NCI-H748 treated with DMSO at 0.1 percent for 48 hours (cell line): ENCODE measurements at places on chromosomes 11 and 22.

DNA sequence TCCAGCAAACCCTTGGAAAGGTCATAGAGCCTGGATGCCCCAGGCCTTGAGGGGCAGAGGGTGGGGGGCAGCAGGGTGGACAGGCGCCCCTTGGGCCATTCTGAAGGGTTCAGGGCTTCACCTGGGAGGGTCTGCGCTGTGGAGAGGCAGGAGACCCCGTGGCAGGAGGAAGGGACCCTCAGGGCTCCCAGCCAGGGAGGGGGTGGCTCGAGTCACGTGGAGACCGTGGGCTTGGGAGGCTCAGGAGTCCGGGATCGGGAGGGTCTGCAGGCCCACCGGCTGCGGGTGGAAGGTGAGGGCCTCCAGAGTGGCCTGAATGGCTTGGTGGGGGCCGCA lies 48.5 kb upstream of the A4GALT start:
- no peak for DNase-seq

- DNase-seq = no peak
These were observed 95.3 kb upstream of the OR9G4 start for GRCh38 chr11:56843816-56844215.

DNA sequence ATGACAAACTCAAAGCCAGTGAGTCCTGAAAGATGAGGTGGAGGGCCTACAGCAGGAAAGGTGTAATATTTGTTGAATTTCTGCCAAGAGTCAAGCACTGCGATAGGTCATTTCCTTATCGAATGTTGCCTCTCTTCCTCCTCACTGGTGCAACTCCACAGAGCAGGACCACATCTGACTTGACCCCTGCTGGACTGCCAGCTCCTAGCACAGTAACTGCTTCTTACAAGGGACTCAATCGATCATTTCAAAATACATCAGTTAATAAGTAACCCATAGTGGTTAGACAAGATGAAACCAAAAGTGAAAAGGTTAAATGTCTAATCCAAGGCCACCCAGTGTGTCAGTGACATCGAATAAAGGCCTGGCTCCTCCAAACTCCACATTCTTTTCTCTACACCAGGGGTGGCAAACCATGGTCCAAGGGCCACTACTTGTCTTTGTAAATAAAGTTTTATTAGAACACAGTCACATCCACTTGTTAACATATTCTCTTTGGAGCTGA lies 98.5 kb upstream of the CSNK2A3 start:
- DNase-seq = no peak

- DNase-seq = no peak
These were observed 7.0 kb upstream of the IGLL5 start for GRCh38 chr22:22880645-22881044.

DNA sequence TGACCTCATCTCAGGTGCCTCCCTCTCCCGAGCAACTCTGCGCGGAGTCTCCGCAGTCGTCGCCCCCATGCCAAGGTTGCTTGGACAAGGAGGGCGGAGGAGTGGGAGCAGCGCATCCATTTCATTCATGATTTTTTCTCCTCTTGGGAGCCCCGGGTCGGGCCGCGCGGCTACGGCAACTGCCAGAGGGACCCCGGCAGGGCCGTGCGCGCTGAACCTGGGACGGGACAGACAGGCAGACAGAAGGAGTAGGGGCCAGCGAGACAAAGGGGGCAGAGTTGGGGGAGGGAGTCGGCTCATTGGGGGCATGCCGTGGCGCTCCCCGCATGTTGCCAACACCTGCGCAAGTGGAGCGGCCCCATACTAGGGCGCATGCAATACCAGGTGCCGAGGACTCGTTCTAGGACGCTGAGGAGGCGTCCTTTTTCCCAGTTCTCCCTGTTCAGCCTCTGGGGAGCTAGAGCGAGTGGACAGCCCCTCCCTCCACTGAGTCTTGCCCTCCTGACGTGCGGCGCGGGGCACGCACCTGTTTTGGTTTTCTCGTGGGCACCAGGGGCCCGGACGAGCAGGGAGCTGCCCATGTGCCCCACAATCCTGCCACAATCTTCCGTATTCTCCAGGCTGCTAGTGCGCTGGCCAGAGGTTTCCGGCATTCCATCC lies 501 bp upstream of the PTPN5 start:
- DNase-seq = no peak

DNA sequence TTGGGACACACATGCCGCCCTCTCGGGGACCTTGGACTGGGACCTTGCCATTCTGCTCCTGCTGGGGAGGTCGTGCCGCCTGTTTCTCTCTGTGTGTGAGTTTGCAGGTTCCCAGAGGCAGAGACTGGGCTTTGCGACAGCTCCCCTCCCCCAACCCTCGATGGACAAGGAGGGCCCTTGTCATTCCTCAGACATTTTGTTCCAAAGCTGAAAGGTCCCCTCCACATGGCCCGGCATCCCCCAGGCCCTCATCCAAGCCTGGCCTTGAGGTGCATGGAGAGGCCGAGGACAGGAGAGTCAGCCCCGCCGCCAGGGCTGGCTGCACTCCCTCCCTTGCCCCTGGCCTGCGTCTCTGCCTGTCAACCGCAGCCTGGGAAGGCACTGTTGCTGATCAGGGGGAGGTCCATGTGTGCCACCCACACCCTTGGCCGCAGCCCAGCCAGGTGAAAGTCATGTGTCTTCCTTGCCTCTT lies 25.6 kb downstream of the FADS2 start:
- no peak for DNase-seq

- no peak for DNase-seq
These were observed 30.1 kb upstream of the TP53I11 start for GRCh38 chr11:44980533-44981427.

DNA sequence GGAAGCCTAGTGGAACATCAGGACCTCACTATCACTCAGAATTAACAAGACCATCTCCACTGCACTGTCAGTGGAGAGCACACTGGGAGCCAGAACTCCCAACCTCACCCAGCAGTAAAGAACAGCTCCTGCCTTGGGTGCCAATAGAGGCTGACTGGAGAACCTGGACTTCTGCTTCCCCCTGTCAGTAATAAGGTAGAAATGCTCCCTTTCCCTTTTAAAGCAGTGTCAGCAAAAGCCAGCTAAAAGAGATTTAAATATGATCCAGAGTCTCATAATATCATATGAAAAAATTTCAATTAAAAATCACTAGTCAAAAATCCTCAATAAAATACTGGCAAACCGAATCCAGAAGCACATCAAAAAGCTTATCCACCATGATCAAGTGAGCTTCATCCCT lies 82.8 kb downstream of the SPATA19 start:
- no peak for DNase-seq

DNA sequence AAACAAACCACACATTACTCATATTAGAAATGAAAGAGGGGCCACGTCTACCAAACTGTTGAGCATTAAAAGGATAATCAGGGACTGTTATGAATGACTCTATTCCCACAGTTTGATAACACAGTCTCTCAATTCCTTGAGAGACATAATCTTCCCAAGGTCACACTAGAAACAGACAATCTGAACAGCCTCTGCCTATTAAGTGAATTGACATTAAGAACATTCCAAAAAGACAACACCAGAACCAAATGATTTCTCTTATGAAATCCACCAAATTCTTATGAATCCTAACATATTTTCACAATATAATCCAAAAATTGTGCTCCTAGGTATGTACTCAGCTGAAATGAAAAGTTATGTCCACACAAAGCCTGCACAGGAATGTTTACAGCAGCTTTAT lies 4.6 kb downstream of the RFPL1 start:
- DNase-seq = no peak

GRCh38 chr22:42468841-42469240 lies 36.6 kb upstream of the NFAM1 start:
- DNase-seq = no peak
